Bone marrow (tissue), 2 donors: ENCODE measurements at places on chromosomes 3 and 15.

DNA sequence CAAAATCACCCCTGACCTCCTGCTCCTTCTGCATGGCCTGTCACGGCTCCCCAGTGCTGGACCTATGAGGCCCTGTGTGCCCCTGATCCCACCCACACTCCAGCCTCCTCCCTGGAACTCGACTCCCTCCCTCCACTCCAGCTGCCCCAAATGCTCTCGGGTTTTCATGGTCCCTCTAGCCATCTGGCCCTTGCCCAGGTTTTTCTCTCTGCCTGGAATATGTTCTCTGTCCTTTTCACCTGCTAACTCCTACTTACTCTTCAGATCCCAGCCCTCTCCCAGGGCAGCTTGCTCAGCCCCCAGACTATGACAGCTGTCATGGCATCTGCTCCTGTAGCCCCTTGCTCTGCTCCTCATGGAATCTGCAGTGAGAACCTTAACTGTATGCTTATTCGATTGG lies 30.3 kb downstream of the DUSP7 start:
- DNase-seq = no peak

GRCh38 chr15:55823699-55824340 lies 80.9 kb upstream of the PRTG start:
- no peak for DNase-seq

DNA sequence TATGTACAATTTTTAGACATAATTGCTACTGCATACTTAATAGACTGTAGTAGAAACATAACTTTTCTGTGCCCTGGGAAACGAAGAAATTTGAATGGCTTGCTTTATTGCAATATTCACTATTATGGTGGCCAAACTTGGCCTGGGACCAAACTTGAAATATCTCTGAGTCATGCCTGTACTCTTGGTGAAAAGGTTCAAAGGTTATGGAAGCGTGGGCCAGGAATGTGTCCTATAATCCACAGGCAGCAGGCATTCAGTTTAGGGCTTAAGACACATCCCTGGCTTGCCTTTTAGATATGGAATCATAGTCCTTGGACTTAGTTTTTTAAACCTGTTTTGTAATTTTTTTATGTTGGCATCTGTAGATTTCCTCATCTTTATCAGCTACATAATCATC lies 124.3 kb downstream of the LRIG1 start:
- DNase-seq = no peak

DNA sequence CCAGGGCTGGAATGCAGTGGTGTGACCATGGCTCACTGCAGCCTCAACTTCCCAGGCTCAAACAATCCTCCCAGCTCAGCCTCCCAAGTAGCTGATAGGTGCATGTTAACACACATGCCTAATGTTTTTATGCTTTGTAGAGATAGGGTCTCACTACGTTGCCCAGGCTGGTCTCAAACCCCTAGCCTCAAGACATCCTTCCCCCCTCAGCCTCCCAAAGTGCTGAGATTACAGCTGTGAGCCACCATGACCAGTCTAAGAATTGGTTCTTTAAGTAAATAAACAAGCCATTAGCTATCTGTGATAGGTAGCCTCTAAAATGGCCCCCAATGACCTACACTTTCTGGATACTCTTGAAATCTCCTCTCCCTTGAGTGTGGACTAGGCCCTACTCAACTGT lies 3.7 kb downstream of the TRIM59 start:
- DNase-seq = no peak

- no peak for DNase-seq
Measured at GRCh38 chr15:76342382-76343201, 6.0 kb downstream of the ISL2 start.

GRCh38 chr3:115709931-115710330 lies 86.6 kb downstream of the GAP43 start:
- DNase-seq = no peak

DNA sequence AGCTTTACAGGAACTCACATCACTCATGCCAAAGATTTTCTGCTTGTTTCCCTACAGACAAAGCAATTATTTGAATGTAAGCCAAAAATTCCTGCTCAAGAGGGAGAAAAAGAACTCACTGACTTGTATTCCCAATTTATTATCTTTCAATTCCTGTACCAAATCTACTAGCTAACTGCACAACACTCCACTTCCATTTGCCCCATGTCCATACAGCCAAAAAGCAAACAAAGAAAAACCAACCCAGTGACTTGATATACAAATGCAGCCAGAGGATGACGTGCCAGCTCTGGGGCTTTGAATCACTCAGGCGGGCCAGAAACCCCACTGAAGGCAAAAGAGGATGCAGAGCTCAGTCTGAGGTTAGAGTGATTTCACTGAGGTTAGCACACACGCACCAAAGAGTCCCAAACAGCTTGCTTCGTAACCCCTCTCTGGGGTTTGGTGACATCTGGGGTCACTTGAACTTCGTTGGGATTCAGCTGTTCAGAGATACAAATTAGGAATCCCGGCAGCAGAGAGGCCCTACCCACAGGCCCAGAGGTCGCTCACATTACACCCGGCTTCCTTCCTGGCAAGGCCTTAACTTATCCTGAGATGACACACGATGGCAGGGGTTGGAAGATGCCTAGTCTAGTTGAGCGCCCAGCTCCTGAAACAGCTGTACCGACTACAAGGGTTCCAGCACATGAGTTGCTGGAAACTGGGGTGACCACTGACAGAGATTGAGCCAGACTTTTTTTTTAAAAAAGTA lies 1.6 kb downstream of the RFTN1 start:
- DNase-seq = peak; percentile 51

DNA sequence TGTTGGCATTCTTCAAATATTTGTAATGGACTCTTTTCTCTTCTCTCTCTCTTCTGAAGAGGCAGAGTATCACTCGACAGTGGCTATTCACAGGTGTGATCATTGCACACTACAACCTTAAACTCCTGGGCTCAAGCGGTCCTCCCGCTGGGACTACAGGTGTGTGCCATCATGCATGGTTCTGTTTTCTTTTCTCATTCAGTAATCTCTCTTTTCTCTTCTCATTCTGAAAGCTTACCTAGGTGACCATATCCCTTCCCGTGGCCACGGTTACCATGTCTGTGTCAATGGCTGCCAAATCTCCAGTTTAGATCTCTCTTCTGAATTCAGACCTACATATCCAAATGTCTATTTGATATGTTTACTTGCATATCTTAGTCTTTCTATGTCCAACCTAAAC lies 96.3 kb downstream of the SOX2 start:
- no peak for DNase-seq

DNA sequence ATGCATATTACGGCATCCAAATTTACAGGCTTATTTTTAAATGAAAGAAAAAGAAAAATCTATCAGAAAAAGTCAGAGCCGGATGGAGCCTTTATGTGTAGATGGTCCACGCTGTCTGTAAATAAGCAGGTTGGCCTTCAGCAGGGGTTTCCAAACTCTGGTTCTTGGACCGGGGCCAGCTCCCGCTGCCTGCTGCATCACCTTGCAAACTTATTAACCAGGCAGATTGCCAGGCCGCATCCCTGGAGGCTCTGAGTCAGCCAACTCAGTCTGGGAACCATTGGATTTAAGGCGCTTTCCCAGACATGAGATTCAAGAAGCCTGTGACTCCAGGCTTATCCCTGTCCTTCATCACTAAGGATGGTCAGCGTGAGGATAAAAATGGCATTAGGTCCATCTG lies 212.4 kb downstream of the OPA1 start:
- DNase-seq = no peak

DNA sequence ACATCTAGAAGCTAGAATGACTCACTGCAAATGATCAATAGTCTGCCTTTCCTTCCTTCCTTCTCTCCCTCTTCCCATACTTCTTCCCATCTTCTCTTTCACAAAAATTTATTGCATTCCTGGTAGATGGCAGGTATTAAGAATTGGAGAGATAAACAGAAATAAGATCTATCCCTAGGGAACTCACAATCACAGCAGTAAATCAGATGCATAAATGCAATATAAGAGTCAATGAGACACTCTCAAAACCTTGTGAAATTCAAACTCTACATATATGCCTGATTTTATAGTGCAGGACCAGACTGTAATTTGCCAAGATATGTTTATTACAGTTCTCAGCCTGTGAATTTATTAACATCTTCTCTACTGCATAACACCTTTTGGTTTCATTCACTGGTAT lies 78.3 kb upstream of the ARL6 start:
- no peak for DNase-seq

- no peak for DNase-seq
Measured at GRCh38 chr3:27201492-27201891, 167.7 kb downstream of the NEK10 start.

GRCh38 chr15:63851431-63851830 lies 17.7 kb upstream of the HERC1 start:
- no peak for DNase-seq

DNA sequence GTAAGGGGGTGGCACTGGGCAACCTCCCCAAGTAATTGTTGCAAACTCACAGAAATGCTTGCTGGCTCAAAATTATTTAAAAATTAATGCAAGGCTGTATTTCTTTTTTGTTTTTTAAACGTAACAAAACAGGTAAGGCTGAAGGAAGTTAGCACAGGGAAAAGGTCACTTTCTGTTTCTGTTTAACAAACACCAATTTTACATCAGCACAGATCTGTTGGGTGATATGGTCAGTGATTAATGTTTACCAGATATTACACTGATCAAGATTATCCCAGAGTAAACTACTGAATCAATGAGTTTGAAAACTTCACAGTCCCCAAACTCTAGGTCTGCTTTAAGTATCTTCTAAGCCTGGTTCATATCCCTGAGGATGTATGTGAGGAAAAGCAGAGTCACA lies 558.0 kb downstream of the FOXP1 start:
- DNase-seq = no peak

DNA sequence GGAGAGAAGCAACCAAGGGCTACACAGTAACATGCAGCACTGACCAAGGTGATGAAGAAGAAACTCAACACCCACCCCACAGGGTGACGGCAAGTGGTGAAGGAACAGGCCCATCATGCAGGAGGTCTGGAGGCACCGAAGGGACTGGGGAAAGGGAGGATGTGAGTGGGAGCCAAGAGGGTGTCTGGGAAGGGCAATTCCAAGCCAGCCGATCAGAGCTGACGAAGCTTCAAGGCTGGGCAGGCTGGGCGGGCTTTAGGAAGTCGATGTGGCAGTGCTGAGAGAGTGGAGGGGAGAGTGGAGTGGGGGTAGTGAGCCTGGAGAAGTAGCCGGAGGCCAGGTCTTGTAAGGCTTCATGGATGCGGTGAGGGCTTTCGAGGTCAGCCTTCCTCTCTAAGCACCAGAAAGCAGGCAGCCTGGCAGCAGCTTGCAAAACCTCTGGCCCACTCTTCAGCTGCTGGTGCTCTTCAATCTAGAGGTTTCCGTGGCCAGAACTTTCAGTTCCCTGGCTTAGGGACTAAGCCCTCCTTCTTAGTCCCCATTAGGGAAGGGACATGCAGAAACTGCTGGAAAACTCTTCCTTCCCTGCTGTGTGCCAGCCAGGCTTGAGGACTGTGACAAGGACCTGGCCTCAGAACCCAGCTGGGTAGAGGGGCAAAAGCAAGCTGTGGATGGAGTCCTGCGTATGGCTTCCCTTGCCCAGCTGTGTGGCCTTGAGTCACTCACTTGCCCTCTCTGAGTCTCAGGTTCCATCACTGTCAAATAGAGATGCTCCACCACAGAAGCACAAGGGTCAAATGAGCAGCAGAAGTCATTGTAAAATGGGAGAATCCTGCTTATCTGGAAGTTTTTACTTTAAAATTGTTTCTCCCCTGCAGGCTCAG lies 72.1 kb downstream of the TLE3 start:
- no peak for DNase-seq

GRCh38 chr3:149603126-149604074 lies 54.4 kb downstream of the WWTR1 start:
- DNase-seq = no peak

- no peak for DNase-seq
Measured at GRCh38 chr3:99868311-99868646, 50.6 kb downstream of the CMSS1 start.

- no peak for DNase-seq
Measured at GRCh38 chr15:55740981-55741832, 1.7 kb downstream of the PRTG start.

DNA sequence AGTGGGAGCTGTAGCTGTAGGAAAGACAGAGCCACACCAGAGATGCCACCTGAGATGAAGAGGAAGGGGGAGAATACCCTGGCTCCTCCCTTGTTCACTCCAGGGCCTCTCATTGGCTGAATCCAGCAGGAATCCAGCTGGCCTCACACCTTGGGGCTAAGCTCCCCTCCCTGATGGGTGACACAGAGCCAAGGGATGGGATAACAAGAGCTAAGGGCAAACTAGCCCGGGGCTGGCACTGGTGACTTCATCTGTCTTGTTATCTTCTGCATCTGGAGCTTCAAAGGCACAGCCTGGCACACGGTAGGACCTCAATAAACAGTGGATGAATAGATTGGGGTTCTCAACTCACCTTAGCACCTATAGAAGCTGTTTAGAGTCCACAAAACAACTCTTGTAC lies 13.8 kb upstream of the GATA2 start:
- DNase-seq = no peak

DNA sequence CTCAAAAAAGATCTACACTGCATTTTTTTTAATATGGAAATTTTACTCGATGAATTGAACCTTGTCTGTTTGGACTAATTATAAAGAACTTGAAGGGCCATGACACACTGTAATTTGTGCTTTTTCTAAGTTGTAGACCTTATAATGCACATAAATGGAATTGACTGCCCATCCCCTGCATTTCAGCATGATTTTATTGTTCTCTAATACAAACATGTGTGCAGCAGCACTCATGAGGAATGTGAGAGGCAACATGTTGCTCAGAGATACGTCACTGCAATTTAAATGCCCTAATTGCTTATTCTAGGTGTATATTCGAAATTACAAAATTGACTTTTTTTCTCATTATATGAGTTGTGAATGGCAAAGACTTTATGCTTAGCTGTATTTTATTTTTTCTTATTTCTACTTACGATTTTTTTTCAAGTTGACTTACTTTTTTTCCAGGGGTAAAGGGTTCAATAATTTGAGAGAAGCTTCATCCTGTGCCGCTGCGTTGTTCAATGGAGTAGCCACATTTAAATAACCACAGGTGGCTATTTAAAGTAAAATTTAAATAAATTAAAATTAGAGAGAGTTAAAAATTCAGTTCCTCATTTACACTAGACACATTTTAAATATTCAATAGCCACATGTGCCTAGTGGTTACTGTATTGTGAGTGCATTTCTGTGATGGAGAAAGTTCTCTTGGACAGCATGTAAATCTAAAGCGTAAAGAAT lies 1346.4 kb downstream of the ROBO1 start:
- no peak for DNase-seq

DNA sequence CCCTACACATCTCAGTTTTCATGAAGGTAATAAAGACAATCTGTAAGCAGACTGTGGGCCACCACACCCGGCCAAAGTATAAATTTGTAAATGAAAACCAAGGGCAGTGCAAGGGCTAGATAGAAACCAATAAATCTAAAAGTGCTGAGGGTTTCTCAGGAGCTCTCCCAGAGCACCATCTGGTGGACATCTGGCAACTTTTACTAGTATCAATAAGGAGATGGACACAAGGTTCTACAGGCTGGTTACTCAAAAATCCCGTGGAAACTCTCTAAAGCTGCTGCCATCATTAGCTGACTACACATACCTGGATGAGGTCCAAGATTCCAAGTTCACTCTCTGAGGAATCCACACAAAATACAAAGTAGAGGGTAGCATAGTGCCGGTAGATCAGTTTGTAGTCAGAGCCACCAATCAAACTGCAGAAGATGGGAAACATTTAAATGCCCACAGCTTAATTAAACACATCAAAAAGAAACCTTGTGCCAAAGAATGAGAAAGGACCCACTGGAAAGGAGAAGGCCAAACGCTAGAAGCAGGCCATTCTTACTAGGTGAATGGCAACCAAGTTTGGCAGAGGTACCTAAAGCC lies 5.5 kb downstream of the AP3S2 start:
- DNase-seq = peak; percentile 42

- DNase-seq = no peak
Measured at GRCh38 chr3:58471025-58471887, 20.6 kb upstream of the KCTD6 start.
